ENCODE measurements at places on chromosomes 12 and 14.

GRCh38 chr14:24058951-24059475 is 7.2 kb downstream of the CARMIL3 start:
- no peak for DNase-seq

- no peak for DNase-seq
These were observed 102.7 kb upstream of the FKBP4 start for GRCh38 chr12:2692080-2692479.

DNA sequence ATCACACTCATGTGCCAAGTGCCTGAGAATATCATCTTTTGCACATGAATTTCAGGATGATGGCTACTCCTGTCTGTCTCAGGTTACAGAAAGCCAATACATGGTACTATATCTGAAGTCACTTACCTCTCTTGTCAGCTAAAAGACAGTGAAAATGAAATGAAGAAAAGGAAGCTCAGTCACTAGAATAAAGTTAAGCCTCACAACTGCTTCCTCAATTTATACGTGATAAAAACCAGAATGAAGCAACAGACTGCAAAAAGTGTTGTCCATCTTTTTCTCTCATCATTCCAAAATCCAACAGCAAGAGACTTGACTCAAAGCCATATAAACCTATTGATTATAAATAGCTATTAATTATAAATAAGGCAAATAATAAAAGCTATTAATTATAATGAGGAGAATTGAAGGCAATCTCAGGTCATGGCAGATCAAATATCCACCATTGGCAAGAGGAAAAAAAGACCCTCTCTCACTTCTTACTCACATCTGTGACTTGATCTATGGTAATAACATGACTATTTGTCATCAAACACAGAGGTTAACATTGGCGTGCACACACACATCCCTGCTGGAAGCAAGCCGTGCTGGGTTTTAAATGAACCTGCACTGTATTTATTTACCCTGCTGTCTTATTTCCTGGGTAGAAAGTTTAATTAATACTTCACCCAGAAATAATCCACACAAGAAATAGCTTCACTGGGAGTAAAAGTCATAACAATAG is 10.0 kb downstream of the NIN start:
- DNase-seq, result no peak

DNA sequence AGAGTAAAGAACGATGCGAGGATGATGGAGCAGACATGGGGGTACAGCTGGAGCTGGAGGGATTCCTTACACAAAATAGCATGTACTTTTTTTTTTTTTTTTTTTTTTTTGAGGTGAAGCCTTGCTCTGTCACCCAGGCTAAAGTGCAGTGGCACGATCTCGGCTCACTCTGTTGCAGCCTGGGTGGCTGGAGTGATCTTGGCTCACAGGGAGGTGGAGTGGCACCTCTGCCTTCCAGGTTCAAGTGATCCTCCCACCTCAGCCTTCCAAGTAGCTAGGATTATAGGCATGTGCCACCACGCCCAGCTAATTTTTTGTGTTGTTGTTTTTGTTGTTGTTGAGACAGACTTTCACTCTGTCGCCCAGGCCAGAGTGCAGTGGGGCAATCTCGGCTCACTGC is 5.1 kb upstream of the RASAL1 start:
- DNase-seq, result no peak

- no peak for DNase-seq
These were observed 13.8 kb downstream of the CCDC92 start for GRCh38 chr12:123958876-123959275.

DNA sequence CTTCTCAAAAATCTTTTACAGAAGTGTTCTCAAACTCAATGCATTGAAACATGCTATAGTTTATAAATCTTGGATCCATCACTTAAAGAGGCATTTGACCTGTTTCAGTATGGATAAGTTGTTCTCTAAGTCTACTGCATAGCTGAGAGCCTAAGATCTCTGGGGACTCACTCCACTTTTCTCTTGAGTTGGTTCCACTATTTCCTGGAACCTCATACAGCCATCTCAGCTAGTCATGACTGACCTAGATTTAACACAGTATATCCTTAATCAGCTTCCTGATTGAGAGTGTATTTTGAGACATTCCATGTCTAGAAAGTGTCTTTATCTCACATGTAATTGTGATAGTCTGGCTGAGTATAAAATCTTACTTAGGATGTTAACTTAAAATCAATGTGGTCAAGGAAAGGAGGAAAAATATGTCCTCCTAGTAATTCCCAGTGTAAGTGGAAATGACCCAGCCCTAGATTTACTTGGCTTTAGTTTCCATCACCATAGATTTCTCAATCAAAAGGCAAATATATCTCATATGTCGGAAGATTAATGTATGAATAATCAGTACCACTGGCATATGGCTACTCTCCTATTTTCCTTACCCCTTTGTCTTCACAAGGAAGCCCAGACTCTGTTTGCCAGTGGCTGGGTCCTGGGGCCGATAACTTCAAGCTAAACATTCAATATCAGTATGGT is 61.9 kb downstream of the KICS2 start:
- no peak for DNase-seq

DNA sequence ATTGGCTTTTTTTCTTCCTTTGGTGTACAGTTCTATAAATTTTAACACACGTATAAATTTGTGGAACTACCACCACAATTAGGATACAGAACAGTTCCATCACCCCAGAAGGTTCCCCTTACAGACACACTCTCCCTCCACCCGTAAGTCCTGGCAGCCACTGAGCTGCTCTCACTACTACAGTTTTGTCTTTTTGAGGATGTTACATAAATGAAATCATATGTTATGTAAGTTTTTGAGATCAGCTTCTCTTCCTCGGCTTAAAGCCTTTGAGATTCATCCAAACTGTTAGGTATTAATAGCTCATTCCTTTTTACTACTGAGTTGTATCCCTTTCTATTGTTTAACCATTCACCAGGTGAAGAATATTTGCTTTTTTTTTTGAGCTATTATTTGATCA is 74.3 kb upstream of the SLC24A4 start:
- DNase-seq, result no peak

- DNase-seq, result no peak
These were observed 309.4 kb downstream of the MDGA2 start for GRCh38 chr14:47366006-47366405.

DNA sequence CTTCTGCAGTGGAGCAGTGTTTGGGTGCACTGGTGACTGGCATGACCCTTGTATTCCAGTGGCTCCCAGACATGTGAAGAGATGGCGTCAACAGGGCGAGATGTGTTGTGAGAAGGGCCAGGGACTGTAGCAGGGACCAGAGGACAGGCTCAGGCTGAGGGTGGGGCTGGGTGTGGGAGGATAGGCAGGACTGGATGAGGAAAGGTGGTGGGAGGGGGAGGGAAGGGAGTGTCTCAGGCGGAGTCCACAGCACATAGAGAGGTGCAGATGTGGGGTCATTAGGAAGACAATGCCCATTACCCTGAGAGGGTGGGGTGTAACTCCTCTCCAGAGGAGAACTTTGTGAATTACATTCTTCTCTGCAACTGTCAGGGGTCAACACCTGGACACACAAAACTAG is 78.5 kb downstream of the DICER1 start:
- no peak for DNase-seq

All from T47D (cell line).